Inflammatory macrophage (primary cell): ENCODE measurements at places on chromosomes 3 and 15.

- DNase-seq, result peak; percentile 42
Observed at GRCh38 chr3:161273589-161274218, 52.6 kb downstream of the NMD3 start.

GRCh38 chr15:80577552-80578205, 117.4 kb upstream of the ABHD17C start:
- DNase-seq, result no peak

DNA sequence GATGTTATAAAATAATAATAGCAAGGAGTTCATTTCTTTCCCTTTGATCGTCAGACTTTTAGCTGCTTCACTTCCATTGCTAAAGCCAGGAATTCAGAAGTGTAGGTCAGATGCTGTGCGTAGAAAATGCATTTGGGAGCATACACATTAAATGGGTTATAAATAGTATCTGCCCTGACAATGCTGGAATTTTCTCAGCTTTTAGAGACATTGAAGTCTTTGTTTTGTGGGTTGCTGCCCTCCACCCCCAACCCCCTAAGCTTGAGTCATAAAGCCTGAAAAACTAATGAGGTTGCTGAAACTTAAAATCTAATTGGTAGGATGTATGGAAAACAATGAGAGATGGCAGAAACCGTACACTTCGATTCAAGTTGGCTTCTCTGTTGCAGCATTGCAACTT, 81.9 kb downstream of the MITF start:
- no peak for DNase-seq

DNA sequence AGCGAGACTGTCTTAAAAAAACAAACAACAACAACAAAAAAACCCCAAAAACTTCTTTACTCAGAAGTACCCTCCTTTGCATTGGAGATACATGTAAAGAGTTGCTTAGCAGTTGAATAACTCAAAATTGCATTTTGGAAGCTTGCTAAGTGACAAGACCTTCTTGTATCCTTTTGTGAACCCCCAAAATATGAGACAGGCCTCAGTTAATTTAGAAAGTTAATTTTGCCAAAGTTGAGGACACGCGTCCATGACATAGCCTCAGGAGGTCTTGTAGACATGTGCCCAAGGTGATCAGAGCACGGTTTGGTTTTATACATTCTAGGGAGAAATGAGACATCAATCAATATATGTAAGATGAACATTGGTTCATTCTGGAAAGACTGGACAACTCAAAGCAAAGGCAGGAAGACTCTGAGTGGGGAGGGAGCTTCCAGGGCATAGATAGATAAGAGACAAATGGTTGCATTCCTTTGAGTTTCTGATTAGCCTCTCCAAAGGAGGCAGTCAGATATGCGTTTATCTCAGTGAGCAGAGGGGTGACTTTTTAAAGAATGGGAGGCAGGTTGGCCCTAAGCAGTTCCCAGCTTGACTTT, 1.7 kb upstream of the ARF4 start:
- DNase-seq, result no peak

DNA sequence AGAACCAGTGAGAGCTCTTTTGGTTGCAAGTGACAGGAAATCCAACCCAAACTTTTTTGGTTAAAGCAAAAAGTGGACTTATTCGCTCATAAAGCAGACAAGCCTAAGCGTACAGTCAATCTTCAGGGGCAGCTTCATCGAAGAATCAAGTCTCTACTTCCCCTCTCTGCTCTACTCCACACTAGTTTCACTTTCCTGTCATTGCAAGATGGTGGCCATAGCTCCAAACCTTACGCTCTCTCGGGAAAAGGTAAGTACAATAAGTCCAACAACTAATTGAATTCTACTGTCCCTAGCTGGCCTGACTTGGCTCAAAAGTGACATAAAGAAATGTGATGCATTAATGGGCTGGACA, 24.9 kb upstream of the ZNF710 start:
- DNase-seq, result peak; percentile 35

DNA sequence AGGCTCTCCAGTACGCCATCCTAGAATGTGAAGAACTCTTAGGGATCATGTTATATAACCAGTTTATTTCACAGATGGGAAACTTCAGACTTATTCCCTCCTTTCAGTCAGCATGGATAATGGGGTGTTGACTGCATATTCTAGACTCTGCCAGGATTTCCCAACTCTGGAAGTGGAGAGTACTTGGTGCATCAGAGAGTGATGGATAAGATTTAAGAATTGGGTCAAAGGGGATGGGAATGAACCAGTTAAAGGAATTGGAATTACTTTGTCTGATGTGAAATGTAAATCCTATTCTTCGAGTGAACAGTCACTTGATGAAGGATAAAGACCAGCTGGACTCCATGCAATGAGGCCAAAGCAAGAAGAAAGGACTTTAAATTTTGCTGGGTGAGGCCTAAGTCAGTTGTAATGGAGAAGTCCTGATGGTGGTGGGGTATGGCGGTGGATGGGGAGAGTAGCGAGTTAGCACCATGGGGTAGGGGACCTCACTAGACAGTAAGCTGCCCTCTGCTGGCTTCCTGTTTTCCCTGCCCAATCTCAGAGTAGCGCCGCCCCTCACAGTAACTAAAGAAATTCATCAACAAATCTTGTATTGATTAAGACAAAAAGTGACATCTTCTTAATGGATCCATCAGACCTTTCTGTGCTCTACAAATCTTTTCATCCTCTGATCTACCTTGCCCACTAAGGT, 7.3 kb upstream of the CACNA1D start:
- no peak for DNase-seq

- DNase-seq, result no peak
Observed at GRCh38 chr3:39850716-39851032, 41.3 kb downstream of the MYRIP start.

DNA sequence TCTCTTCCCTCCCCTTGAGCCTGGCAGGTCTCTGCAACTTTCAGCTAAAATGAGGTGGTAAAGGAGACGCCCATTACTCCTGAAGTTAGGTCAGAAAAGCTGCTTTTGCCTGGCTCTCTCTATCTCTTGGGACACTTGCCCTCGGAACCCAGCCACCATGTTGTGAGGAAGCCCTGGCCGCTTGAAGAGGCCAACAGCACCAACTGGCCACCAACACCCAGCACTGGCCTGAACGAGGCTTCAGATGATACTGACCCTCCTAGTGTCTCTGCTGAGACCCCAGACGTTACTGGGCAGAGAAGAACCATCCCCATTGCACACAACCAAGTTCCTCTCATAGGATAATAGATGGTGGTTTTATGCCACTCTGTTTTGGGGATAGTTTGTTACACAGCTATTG, 49.5 kb upstream of the PCSK6 start:
- no peak for DNase-seq
